Right ventricle myocardium inferior (tissue), 1 donor: ENCODE measurements at places on chromosomes 2 and 18. TPM values are rescaled to one million over a fixed set of nuclear protein-coding genes. Genes with fewer than 3 reads are reported as not detected.

DNA sequence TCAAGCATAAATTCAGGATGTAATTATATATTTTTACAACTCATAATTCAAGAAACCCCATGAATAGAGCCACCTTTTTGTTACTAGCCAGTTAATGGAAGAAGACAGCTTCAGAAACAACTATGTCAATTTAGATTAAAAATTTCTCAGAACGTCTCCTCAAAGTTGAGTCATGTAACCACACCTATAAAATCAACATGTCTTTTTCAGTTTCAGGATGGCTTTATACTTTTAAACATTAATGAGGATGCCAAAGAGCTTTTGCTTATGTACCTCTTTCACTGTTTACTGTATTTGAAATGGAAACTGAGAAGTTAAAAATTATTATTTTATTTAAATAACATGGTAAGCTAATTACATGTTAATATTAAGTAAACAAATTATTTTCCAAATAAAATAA lies 280.1 kb downstream of the PTH2R start:
- no peak for DNase-seq

DNA sequence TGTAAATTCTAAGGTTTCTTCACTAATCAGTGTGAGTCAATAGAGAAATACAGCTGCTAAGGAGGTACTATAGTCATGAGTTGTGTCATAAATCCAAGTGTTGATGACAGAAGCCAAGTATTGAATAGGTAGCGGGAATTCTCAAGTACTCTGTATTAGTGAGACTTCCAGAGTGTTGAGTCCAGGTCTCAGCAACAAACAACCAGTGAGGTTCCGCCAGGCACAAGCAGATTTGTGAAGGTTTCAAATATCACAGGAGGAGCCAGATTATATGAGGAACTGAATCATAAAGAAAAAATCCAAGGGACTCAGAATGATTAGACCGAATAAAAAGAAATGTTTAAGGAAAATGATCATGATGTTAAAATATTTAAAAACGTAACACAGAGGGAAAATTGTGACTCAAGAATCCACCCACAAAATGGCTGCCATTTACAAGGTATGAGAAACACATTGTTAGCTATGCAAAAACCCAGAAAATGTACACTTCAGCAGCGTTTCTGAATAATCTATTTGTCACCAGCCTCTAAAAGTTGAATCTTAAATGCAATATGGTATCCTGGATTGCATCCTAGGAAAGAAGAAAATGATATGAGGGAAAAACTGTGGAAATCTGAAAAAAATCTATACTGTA lies 27.3 kb upstream of the EVA1A start:
- DNase-seq: no peak

GRCh38 chr2:108594982-108595464 lies 60.8 kb downstream of the LIMS1 start:
- no peak for DNase-seq

The CDH20 gene
- total RNA-seq: not detected

DNA sequence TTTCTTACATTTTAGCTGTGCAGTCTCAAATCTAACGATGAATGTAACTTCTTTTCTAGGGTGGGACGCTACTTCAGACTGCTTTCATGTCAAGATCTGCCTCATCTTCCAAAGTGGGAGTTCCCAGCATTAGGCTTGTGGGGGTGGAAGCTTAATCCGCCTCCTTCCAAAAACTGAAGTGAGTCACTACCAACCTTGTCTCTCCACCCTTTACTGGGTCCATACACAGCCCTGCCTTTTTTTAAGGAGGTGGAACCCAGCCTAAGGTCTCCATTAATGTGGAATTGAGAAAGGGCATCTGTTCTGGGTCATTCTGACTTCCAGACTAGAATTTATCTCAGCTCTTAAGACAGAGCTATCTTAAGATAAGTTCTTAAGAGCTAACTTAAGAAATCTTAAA lies 42.0 kb upstream of the NFE2L2 start:
- DNase-seq: no peak

- no peak for DNase-seq
These were observed 140.3 kb downstream of the CYRIA start for GRCh38 chr2:16525265-16525887.

The RAX gene
- not detected for total RNA-seq

DNA sequence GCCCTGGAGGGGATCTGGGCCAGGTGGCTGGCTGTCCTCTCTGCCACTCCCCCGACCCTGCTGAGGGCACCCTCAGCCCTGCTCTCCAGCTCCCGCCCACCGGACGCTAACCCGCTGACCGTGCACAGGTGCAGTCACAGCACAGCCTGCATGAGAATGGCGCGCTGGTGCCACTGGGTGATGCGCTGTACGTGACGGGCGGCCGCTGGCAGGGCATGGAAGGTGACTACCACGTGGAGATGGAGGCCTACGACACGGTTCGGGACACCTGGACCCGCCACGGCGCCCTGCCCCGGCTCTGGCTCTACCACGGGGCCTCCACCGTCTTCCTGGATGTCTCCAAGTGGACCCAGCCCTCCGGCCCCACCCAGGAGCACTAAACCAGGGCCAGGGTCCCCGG lies 8.1 kb upstream of the ERFE start:
- peak; percentile 65 for DNase-seq

DNA sequence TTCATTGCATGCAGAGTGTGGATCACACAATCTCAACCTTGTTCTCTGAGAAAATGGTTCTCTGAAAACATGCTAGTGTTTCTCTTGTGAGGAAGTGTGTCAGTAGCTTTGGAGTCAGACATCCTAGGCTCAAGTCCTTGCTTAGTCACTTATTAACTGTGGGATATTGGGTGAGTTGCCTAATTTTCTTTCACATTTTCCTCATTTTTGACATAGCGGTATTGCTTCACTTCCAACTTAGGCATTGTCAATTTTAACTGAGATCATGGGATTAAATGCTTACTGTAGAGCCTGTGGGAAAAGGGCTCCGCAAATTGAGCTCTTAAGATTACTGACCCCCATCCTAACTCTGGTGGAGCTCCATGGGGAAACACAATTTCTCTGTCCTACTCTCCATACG lies 622.2 kb downstream of the CNTNAP5 start:
- no peak for DNase-seq

GRCh38 chr2:144595686-144596072 lies 75.8 kb upstream of the ZEB2 start:
- DNase-seq: no peak

- no peak for DNase-seq
These were observed 1492.9 kb upstream of the CELF4 start for GRCh38 chr18:39058386-39059000.

The COL4A3 gene
- 5.5 TPM for total RNA-seq

The AFG3L2 gene
- 140 TPM for total RNA-seq

The RGPD4 gene
- total RNA-seq: 0.05 TPM

DNA sequence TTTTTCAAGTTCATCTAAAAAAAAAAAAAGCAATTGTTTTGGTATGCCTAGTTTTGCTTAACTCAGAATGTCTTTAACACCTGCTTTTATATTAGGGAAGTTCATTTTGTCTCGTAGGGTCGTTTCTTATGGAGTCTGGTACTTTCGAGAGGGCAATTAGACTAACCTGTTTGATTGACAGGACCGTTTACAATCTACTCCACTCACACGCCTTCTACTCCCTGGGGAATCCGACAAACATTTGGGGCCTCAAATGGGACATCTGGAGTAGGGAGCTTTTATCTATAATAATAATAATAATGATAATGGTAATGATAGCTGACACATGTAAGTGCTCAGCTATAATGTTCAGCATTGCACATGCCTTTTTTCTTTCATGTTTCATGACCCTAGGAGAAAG lies 261.6 kb upstream of the RASGRP3 start:
- no peak for DNase-seq

- no peak for DNase-seq
These were observed 167.4 kb downstream of the GULP1 start for GRCh38 chr2:188459061-188459460.

DNA sequence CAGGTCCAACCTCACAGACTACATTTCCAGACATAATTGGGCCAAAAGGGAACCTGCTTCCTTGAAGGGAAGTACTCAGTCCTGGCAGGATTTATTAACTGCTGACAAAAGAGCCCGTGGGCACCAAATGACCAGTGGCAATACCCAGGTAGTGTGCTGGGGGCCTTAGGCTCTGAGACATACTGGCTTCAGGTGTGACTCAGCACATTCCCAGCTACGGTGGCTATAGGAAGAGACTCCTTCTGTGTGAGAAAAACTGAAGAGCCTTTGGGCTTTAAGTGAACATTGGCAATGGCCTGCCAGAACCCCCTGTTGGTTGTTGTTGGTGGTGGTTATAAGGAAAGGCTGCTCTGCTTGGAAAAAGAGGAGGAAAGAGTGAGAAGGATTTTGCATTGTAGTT lies 401.8 kb downstream of the KCNJ3 start:
- DNase-seq: no peak

DNA sequence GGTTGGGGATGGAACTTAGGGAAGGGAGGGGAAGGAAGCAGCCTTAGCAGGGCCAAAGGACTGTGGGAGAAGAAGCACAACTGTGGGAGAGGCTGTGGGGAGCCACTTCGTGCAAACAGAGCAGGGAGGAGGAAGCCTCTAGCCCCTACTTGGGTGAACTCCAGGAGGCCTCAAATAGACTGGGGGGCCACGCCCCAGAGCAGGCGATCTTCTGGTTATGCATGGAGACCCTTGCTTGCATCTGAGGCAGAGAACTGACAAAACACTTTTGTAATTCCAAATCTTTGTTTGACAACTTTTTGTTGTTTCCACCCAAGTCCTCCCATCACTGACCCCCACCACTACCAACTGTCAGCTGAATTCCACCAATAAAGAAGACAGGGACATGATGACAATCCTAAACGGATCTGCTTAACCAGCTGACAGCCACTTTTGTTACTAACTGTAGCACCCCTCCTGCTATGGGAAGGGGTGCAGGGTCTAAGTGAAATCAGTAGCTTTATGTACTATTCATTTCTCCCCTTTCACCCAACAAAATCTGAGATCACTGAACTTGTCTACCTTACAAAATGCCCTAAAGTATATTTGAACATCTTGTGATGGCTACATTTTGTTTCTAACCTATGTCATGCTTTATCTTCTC lies 80.5 kb upstream of the CPO start:
- DNase-seq: no peak

- no peak for DNase-seq
These were observed 793.4 kb downstream of the SATB2 start for GRCh38 chr2:198664321-198664720.

DNA sequence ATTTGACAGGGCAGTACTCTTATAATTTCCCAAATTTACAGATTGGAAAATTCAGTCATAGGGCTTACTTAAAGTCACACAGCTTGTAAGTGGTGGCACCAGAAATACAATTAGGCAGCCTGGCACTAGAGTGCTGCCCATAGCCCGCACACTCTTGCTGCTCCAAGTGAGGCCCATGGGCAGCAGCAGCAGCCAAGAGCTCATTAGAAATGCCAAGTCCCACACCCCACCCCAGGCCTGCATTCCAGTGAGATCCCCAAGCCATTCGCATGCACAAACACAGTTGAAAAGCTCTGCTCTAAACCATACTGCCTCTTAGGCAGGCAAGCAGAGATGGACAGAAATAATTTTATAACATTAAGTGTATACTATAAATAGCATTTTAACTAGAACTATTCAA lies 379.3 kb upstream of the PKDCC start:
- no peak for DNase-seq

- DNase-seq: peak; percentile 91
These were observed 84.3 kb downstream of the MAP3K20 start for GRCh38 chr2:173159791-173160463.

DNA sequence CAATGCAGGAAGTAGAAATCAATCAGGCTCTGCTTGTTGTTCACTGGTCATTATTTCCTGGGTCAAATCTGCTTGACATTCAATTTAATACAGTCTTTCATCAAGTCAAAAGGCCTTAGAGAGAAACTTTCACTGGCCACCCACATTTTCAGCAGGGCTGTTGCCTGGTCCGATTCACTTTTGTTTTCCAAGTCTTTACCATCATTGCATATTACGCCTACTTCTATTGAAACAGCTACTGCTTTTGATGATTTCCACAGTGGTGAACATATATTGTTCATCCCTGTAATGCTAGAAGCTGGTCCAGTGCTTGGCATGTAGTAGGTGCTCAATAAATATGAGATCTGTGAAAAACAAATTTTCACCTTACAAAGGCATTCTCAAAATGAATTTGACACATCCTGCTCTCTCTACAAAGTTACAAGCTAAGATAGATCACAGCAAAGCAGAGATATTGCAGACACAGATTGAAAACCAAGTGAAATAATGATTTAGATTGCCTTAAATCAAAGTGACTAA lies 600.1 kb downstream of the ARHGAP15 start:
- DNase-seq: no peak

GRCh38 chr2:108805782-108806181 lies 19.2 kb downstream of the CCDC138 start:
- no peak for DNase-seq

The REG1B gene
- not detected for total RNA-seq

The EFEMP1 gene
- 75.9 TPM for total RNA-seq

The OST4 gene
- 411 TPM for total RNA-seq

- no peak for DNase-seq
These were observed 9.6 kb upstream of the MTA3 start for GRCh38 chr2:42558827-42559226.

GRCh38 chr2:217192366-217192765 lies 332.5 kb upstream of the TNP1 start:
- no peak for DNase-seq

DNA sequence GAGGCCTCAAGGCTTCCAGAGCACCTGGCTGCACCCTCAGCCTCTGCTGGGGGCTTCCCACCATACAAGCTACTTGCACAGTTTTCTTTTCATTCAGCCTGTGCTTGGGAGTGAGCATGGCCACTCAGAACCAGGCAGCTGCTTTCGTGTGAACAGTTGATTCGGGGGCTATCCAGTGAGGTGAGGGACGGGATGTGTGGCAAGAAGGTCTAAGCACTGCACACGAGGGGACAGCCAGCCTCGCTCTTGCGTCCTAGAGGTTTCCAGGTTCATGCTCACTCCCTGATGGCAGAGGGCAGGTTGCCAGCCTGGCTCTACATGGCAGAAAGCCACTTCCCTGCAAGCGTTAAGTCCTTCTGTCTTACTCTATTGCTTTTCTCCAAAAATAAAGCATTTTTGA lies 146.2 kb downstream of the MBP start:
- DNase-seq: no peak

- DNase-seq: no peak
These were observed 84.3 kb upstream of the RAPH1 start for GRCh38 chr2:203619267-203619878.

DNA sequence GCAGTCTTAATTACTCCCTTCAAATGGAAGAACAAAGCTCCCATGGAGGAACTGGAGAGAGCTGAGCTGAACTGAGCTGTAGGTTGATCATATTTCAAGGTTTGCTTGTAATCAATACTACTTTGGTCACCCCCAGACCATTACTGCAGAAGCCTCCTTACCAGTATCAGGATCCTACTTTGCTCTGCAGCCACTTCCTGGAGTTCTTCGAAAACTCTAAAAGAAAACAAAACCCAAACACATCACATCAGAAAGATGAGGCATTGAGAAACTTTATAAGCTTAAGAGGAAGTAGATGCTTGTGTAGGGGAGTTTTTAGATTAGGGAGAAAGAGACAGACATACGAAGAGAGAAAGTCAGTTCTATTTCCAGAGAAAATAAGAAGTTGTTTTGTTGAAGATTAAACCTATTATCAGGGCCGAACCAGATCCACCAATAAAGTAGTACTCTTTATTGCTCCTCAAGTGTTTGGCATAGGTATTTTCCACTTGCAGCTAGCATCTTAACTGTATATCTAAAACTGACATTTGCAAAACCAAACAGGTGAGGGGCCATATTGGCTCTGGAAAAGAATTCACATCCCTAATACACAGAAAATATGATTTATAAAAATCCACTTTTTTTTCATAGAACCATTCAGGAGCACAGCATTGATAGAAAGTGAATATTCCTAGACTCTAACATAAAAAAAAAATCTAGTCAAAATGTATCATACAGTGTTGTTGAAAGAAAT lies 166.9 kb upstream of the KLF7 start:
- DNase-seq: no peak

- no peak for DNase-seq
These were observed 17.6 kb downstream of the IFT172 start for GRCh38 chr2:27471961-27472360.
